ENCODE measurements at places on chromosomes 4 and X. TPM values are rescaled to one million over a fixed set of nuclear protein-coding genes. Genes with fewer than 3 reads are reported as not detected.

GRCh38 chr4:101678180-101678579, 112.3 kb upstream of the BANK1 start:
- no peak for DNase-seq

DNA sequence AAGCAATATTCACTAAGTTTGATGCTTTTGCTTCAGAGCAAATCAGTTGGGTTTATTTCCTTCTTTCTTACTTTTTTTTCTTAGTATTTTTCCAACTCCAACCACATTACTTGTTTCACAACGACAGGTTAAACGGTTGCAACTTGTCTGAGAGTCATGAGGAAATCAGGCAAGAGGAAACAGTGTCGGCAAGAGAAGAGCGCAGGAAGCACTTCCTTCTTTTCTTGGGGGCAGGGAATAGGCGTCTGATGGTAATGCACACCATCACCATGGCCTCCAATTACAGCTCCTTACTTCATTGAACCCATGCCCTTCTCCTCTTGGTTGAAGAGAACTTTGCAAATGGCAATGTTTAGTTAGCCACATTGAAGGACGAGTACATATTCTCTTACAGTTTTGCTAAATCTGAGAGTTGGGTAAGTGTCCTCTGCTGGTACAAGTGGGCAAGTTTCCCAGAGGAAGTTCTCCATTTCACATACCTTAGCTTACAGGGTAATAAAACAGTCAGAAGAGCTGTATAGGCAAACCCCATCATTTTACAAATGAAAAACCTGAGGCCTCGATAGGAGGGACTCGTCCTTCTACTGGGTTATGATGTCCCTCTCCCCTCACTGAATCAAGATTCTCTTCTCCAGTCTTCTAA, 8.3 kb upstream of the CXCL8 start:
- no peak for DNase-seq

IBSP gene
- polyA plus RNA-seq = not detected

SOWAHB gene
- polyA plus RNA-seq = 7.3 TPM

DNA sequence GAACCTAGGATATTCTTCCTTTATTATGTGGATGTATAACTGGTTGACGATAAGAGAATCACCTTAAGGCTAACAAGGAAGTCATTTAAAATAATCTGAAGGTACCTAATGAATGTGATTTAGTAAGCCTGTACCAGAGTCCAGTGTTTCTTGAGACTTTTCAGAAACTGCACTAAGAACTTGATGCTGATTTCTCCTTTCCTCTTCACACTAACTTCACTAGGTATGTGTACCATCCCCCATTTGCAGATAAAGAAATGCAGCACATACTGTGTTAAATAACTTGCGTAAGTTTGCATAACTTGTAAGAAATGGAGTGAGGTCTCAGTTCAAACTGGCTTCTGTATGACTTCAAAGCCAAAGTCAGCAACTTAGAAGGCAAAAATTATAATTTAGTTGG, 63.3 kb downstream of the ELOVL6 start:
- DNase-seq = peak; percentile 80

DNA sequence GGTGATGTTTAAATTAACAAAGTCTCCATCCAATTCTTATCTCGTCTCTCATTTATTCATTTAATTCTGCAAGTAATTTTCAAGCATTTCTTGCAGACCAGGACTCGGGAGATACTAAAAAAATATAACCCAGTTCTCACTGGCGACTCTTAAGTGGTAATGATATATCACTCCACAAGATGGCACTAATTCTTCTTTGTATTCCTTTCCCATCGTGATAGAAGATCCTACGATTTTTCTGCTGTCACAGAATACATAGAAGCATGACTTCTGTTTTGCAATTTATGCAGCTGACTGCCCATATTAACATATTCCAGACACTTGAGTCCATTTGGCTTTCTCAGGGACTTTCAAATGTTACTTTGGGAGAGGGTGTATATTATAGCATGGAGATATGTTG, 64.0 kb upstream of the FGF13 start:
- peak; percentile 12 for DNase-seq

DNA sequence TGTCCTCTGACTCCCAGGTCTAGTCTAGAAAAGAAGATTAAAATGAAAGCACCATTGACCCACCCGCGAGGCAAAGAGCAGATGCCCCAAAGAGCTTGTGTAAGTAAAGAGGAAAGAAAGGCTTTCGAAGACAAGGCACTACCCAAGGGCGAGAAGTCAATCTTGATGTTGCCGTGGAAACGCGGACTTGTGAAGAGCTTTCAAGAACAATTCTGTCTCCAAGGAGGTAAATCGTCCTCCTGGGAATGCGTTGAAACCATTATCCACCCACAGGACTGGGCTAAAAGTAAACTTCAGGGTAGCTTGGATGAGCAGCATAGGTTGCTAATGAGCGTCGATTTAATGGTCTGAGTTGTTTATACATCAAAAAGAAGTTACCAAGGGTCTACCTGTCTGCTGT, 189.3 kb downstream of the DHRSX start:
- peak; percentile 23 for DNase-seq

MAP9 gene
- polyA plus RNA-seq = 0.54 TPM

DNA sequence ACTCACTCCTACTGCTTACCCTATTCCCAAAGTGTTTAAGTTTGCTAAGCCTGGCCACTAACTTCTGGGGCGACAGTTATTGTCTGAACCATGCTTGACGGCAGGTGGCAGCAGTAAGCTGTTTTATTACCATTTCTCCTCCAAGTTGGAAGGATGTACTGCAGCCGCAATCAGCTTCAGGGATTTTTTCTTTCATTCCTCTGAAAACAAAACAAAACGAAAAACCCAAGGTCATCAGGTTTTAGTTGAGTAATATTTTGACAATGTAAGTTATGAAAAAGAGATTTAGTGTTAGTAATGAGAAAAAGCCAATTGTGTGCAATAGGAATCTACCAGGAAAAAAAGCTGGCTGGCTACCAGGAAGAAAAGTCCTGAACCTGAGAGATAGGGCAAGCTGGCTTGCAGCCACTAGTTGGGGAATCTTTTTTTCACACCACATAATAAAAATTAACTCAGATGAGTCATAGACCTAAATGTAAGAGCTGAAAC, 13.2 kb upstream of the RAB9B start:
- DNase-seq = peak; percentile 73

- DNase-seq = no peak
These were observed 22.7 kb downstream of the POU4F2 start for GRCh38 chr4:146661367-146661766.

- DNase-seq = no peak
These were observed 949.8 kb downstream of the NLGN4X start for GRCh38 chrX:5278908-5279307.

- DNase-seq = no peak
These were observed 114.3 kb upstream of the CCSER1 start for GRCh38 chr4:90012918-90013317.

UGT2B7 gene
- polyA plus RNA-seq = 41.8 TPM

GRCh38 chrX:13797512-13797911, 19.4 kb downstream of the GPM6B start:
- no peak for DNase-seq

- DNase-seq = no peak
These were observed 222.9 kb downstream of the ARHGAP24 start for GRCh38 chr4:85697854-85698253.

SASH3 gene
- polyA plus RNA-seq = 7.0 TPM

GPRASP2 gene
- polyA plus RNA-seq = 0.45 TPM

GRCh38 chr4:147607471-147607870, 9.7 kb upstream of the TMEM184C start:
- DNase-seq = no peak
